ENCODE measurements at places on chromosomes 2 and 18.

GRCh38 chr2:95260028-95261023, 13.9 kb upstream of the PROM2 start:
- no peak for DNase-seq

GRCh38 chr2:218802386-218802994, 20.5 kb downstream of the CYP27A1 start:
- no peak for DNase-seq

- no peak for DNase-seq
Observed at GRCh38 chr2:206614811-206615210, 27.5 kb upstream of the FAM237A start.

DNA sequence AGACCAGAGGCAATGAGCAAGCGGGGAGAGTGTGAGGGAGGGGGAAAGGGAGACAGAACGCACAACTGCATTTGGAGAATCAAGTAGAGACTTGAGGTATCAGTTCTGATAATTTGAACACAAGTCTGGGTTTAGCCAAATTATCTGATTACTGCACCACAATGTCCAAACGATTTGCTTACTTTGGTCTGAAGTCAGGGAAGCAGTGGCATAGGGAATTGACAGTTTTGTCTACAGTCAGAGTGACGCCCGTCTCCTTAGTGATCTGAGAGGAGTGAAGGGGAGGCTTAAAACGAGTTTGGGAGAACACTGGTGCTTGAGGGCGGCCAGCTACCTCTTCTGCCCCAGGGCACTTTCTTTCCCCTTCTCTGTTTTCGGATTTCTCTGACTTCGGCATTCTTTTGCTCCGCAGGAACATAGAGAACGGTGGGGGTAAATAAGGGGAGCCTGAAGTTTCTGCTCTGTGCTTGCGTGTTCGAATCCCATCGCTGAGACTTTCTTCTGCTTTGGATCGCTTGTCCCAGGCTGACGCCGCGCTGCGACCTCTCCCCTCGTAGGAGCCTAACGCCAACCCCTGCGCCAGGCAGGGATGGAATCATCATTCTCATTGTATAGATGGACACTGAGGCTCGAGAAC, 2.9 kb upstream of the DLX2 start:
- no peak for DNase-seq

GRCh38 chr2:111127351-111127750, 6.6 kb downstream of the BCL2L11 start:
- DNase-seq = no peak

GRCh38 chr2:54457323-54458023, 1.3 kb downstream of the SPTBN1 start:
- DNase-seq = no peak

- DNase-seq = no peak
Observed at GRCh38 chr2:28635191-28635611, 116.4 kb upstream of the PPP1CB start.

DNA sequence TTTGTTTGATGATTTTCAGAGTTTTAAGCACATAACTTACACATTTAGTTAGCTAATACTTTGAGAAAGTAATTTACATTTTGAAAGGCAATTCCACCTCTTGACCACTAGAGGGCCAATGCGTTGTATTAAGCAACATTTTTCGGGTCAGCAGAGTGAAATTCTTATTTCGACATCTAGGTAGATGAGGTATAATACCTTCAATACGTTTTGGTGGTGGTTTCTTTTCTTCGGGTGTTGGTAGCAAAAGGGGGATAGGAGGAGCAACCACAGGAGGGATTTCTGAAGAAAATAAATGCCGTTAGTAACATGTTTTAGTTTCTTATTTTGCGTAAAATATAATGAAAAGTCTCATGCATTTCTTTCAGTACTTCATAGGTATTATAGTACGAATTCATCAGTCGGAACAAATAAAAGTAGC, 106.3 kb downstream of the TTN start:
- no peak for DNase-seq

DNA sequence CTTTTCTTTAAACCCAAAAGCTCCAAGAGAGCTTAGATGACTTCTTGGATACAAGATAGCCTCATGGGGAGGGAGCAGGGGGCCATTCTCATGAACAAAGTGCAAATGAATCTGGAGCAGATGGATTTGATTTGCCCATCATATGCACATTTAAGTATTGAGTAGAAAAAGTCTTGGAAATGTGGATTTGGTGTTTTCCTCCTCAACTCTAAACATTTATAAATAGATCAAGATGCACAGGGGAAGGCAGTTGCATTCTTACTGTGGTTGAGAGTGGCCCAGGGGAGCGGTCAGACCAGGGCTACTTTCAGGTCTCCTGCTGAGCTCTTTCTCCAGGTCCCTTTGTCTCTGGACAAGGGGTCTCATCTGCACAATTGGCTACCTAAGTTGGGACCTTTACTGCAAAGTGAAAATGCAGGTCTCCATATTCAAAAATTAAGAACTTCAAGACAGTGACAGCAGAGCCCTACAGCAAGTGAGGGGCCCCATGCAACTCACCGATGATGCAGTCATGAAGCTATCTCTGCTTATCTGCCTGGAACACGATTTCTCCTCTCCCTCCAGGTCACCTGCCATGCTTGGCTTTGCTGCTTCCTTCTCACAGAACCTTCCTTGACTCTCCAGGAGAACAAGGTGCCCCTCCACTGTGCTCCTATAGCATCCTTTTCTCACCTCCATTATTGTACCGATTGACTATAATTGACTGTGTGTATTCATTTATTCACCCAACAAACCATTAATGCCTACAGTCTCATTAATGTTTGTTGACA, 145.4 kb downstream of the LPIN1 start:
- DNase-seq = no peak

DNA sequence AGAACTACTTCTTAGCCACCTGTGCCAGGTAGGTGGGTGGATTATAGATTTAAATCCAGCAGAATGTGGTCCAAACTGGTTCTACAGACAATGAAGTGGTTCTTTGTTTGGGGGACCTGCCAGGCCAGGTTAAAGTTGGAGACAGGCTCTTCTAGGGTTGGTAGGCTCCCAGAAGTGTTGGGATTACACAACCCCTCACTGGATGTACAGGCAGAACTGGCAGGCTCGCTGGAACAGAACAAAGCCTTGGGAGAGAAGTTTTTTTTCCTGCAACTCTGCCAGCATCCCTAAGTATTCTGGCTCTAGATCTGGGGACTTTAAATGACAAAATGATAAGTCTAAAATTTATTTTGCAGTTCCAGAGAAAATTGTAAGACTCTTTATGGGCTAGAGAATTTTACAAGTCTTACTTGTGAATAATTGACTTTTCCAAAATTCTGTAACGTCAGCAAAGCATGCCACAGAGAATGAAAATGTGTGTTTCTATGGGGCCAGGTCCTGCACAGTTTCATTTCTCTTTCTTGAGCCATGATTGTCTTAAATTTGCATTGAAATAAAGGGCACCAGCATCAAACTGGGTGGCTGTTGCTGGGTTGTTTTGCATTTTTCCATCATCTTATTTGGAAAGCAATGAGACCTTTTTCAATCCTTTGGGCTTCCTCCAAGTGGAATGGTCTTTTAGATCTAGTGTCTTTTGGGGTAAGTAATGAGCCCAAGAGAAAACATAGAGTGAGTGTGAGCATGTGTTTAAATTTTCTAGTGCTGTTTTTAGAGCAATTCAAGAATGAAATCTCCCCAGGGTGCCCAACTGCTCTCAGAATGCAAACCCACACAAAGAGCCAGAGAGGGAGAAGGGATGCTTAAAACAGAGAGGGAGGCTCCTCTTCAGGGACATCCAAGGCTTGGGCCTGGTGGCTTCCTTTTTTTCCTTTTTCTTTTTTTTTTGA, 32.4 kb upstream of the ATL2 start:
- DNase-seq = no peak

DNA sequence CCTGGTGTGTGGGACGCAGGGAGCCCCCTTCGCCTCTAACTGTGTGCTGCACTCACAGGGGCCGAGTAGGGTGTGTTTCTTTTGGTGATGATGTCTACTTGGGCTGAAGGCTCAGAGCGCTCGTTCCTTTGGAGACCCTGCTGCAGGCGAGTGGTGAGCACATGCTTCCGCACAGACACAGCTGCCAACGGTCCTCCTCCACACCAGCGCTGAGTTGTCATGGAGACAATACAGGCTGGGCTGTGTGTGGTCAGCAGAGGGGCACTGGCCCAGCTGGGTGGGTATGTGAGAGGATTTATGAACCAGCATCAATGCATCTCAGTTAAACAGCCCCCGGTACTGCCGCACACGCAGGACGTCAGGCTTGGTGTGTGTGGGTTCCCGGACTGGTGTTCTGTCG, 143.5 kb downstream of the SH3RF3 start:
- DNase-seq = no peak

DNA sequence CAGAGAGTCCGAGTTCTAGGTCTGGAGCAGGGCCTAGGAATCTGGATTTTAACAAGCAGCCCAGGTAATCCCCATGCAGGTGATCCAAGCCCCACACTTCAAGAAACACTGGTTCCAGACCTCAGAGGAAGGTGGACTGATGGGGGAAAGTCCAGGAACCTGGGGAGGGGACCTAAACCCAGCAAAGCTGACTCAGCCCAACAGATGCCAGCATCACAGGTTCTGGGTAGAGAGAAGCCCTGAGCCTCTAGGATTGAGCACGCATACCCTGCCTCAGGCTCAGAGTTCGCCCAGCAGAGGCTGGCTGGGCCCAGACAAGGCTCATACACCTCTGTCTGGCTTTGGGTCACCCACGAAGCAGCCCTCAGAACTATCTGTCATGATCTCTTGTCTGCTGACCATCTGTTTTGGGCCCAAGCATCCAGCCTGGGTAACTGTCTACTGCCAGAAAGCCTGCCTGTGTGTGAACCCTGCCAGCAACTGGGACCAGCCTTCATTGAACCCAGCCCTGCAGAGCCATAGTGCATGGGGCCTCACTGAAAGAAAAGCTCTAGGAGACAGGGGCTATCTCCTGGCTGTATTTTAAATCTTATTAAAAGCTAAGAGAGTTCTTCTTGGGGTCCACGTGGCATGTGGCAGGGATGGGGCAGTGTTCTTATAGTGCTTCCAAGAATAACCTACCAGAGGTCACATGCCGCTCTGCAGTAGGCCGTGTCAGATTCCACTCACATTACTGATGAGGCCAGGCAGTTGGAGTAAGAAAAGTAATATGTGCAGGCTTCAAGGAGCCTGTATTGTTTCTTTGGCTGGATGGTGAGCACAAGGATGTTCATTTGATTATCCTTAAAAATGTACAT, 7.4 kb downstream of the TMEM127 start:
- DNase-seq = no peak

- no peak for DNase-seq
Observed at GRCh38 chr2:205679410-205680009, 2.8 kb upstream of the NRP2 start.

- no peak for DNase-seq
Observed at GRCh38 chr2:8622924-8623465, 58.9 kb upstream of the ID2 start.

GRCh38 chr2:233047206-233047605, 12.9 kb upstream of the INPP5D start:
- no peak for DNase-seq

GRCh38 chr18:9796935-9797549, 88.7 kb upstream of the TXNDC2 start:
- no peak for DNase-seq

DNA sequence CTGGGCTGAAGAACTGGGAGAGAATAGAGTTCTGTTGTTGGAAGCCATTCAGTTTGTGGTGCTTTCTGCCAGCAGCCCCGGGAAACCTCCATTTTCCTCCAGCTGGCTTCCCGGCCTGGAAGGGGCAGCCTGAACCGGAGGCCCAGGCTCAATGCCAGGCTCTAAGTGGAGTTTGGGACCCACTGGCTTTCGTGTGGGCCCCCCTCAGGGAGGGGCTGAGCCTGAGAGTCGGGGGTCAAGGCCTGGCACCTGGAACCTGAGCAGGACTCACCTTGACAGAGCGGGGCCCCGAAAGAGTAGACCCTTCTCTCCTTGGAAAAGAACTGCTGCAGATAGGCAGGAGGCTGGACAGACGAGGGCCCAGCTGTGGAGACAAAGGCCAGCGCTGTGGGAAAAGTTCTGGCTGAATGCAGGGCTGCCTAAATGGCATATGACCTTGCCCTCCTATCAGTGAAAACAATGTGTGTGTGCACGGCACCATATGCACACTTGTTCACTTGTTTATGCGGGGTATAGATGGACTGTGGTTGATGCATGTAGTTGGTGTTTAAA, 34.8 kb upstream of the ASB18 start:
- no peak for DNase-seq

GRCh38 chr2:152674334-152674733, 42.9 kb downstream of the PRPF40A start:
- DNase-seq = no peak

DNA sequence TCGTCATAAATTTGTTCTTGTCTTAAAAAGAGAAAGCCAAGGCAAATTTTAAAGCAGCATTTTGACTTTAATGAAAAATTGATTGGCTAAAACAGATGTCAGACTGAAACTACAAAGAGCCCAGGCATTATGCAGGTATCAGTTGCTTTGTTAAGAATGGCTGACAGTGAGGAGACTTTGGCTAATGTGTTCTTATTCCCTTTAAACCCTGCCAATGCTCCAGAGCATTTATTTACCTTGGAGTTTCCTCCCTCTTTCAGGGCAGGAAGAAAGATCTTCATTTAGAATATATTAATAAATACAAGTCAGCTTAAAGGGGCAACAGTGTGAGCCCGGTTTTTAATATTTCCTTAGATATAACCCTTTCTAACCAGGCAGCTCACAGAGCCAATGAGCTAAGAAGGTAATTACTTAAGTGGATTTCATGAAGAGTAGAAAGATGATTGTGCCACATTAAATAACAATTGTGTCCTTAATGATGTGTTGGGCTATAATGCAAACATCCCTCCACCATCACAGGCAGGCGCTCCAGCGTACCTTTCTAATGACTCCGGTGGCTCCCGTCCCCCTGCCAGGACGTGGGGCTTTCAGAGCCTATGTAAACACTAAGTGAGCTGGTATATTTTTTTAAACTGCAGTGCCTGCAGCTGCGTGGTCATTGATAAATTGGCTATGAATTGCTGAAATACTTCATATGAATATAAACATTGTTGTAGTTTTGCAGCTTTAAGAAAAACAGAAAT, 349.4 kb upstream of the POU3F3 start:
- DNase-seq = no peak

GRCh38 chr2:168679081-168679480, 123.4 kb upstream of the NOSTRIN start:
- DNase-seq = no peak

- DNase-seq = no peak
Observed at GRCh38 chr18:50786864-50787263, 33.0 kb downstream of the MRO start.

DNA sequence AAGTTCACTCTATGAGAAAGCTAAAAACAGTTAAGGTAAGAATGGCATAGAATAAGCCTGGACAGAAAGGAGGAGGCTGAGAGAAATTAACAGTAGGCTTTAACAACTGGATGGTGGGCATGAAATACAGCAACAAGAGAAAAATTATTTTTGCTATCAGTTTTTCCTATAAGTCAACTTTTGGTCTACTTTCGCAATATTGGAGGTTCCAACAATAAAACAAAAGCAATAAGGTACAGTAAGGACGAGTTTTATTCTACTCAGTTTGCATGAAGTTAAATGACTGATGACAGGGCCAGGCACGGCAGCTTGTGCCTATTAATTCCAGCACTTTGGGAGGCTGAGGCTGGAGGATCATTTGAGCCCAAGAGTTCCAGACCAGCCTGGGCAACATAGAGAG, 17.3 kb downstream of the RAB1A start:
- DNase-seq = no peak
